ENCODE measurements at places on chromosomes 11 and 22.
A peak's percentile ranks its signal among the peaks of the same experiment; 100 is the strongest.

GRCh38 chr22:23210428-23211170 lies 30.3 kb downstream of the BCR start:
- DNase-seq: no peak

DNA sequence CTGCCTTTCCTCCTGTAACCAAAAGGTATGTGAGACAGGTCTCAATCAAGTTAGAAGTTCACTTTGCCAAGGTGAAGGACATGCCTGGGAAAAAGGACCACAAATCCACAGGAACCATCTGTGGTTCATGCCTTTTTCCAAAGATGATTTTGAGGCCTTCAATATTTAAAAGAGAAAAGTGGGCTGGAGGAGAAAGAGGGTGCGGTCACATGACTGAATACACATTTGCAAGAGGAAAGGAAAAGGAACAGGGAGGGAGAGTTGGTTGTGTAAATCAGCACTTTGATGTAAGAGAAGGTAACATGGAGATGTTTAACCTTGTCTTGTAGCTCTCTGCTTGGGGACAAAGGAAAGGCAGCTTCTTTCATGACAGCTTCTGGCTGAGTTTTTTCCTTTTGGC lies 21.2 kb downstream of the MOV10L1 start:
- no peak for DNase-seq

- DNase-seq: no peak
Observed at GRCh38 chr11:1992111-1992510, 5.5 kb downstream of the H19 start.

DNA sequence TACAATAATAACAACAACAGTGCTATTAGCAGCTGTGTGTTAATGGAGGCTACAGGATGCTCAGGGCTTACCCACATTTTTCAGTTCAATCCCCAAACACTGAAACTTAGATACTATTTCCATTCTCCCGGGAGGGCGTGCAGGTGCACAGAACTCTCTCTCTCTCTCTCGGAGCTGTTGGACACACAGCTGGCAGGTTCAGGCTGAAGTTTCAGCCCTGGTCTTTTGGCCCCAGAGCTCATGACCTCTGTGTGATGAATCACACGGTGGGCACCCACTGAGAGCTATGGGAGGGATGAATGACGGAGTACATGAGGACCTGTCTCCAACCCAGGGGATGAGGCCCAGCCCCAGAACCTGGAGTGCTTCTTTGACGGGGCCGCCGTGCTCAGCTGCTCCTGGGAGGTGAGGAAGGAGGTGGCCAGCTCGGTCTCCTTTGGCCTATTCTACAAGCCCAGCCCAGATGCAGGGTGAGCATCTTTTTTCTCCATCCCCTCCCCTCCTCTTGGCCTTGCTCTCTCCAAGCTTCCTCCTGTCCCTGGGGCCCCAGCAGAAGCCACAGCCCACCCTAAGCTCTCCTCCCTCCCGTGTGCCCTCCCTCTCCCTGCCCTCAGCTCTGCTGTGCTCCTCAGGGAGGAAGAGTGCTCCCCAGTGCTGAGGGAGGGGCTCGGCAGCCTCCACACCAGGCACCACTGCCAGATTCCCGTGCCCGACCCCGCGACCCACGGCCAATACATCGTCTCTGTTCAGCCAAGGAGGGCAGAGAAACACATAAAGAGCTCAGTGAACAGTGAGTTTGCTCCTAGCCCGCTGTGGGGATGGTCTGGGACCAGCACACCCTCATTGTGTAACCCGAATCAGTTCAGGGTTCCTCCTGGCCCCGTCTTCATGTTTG lies 16.9 kb downstream of the CSF2RB start:
- no peak for DNase-seq

DNA sequence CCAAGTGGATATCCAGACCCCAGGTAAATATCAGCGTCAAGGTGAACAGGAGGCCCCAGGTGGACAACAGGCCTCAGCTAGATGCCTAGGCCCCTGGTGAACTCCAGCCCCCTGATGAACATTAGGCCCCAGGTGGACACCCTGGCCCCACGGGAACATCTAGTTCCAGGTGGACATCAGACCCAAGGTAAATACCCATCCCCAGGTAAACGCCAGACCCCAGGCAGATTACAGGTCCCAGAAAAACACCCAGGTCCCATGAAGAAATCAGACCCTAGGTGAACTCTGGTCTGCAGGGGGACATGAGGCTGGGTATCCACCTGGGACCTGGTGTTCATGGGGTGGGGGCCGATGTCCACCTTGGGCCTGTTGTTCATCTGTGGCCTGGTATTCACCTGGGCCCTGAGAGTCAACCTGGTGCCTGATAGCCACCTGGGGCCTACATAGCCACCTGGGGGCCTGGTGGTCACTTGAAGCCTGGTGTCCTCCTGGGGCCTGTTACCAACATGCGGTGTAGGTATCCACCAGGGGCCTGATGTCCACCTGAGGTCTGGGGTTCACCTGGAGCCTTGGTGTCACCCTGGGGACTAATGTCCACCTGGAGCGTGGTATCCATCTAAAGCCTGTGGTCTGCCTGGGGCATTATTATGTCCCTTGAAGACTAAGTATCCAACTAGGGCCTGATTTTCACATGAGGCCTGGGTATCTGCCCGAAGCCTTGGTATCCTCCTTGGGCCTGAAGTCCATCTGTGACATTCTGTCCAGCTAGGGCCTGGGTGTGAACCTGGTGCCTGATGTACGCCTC lies 56.8 kb upstream of the SEPTIN5 start:
- DNase-seq: no peak

GRCh38 chr11:15617126-15617525 lies 502.4 kb downstream of the INSC start:
- no peak for DNase-seq

DNA sequence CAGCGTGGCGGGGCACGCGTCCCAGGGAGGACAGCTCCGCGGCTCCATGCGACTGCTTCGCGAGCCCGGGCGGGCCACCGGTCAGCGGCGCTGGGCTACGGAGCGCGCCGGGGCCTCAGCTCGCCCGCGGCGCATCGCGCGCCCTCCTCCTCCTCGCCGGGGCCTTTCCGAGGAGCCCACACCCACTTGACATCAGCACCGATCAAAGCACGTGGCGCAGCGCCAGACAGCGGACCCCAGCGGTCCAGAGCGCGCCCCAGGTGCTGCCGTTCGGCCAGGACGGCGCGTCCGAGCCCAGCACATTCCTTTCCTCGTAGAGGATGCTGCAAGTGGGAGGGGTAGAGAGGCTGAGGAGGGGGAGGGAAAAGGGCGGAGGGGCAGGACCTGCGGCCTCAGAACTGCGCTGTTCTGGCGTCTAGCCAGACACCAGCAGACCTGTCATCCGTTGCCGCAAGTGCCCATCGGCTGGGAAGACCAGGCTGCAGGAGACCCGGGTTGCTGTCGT lies 88.6 kb downstream of the PLEKHA7 start:
- peak; percentile 29 for DNase-seq

GRCh38 chr11:83054001-83054400 lies 17.7 kb downstream of the RAB30 start:
- DNase-seq: no peak

DNA sequence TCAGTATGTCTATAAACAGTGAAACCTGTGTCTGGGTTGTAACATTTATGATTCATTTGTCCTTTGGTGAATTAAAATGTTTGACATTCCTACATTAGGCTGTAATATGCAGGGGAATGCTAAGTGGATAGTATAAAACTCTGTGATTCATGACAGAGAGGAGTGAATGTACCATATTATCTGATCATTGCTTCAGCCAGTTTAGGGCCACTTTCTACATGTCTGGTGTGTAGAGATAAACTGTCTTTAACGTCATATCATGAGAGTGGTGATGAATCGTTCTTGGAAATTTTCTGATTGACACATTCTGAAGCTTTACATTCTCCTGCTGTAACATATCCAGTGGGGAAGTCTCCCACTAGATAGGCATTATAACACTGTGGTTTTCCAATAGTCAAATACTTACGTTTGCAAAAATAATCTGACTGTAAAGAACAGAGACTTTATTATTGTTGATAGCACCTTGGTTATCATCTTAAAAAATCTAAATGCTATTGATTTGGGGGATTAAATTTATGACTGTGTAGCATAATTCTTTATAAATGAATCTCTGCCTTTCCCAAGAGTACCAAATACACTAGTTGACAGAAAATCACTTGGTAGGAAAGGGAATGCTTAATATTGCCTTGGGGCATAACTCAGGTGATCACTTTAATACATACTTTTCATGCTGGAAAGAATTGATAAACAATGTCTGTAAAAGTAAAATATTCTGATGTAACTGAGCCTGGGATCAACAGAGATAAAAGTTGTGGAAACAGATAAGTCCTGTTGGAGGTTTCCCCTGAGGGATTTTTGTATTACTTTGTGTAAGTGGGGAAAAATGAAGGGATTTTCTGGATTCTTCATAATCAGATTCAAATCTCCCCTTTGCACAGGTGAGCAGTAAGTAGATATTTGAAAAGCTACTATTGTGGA lies 427.9 kb downstream of the JRKL start:
- DNase-seq: no peak

- DNase-seq: no peak
Observed at GRCh38 chr11:13061294-13061990, 52.3 kb downstream of the RASSF10 start.

GRCh38 chr11:75326439-75326810 lies 25.0 kb downstream of the ARRB1 start:
- no peak for DNase-seq
